ENCODE measurements at places on chromosomes 11 and 22.

DNA sequence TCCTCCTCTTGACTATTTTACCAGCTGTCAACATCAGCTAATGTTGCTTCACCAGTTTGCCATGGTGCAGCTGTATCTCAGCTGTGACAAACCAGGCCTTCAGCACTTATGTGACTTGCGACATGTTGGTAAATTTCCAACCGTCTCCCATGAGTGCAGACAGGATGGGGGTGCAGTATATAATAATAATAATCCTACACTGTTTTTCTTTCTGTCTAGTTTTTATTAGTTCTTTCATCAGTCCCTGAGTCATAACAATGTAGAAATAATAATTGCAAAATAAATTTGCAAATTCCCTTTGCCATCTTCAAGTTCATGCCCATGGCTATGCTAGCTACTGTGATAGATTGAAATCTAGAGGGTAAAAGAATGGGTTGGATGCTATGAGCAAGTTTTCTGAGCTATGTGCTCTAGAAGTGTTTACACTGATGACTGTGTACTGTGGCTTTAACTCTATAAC lies 4.9 kb downstream of the MMP13 start:
- no peak for DNase-seq

GRCh38 chr11:47399860-47400767 lies 8.3 kb upstream of the SLC39A13 start:
- DNase-seq: no peak

GRCh38 chr11:83037877-83038276 lies 33.8 kb downstream of the RAB30 start:
- DNase-seq: no peak

- DNase-seq: no peak
Observed at GRCh38 chr11:3093281-3094191, 36.3 kb upstream of the CARS1 start.

DNA sequence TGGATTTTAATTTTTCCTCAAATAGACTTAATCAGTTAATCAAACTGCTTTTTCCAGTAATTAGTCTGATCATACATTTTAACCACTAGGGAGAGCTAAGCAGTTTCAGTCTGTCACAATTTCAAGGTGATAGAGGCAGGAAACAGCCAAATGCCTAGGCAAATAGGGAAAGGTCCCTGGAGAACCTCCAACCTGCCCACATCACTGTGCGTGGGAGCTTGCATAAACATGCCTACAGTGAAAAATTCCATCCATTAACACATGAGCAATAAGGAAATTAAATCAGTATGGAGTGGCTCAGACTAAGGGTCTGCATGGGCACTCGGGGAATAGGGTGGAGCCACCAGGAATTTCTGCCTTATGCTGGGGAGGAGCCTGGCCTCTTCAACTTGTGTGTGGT lies 74.6 kb downstream of the AASDHPPT start:
- no peak for DNase-seq

GRCh38 chr11:57338142-57338541 lies at the start of gene P2RX3:
TSS of gene P2RX3 (plus strand) at chr11:57338352. CDS start at chr11:57338551, 199 bp downstream.
- no peak for DNase-seq

- no peak for DNase-seq
Observed at GRCh38 chr11:11396301-11397035, 43.4 kb upstream of the CSNK2A3 start.

DNA sequence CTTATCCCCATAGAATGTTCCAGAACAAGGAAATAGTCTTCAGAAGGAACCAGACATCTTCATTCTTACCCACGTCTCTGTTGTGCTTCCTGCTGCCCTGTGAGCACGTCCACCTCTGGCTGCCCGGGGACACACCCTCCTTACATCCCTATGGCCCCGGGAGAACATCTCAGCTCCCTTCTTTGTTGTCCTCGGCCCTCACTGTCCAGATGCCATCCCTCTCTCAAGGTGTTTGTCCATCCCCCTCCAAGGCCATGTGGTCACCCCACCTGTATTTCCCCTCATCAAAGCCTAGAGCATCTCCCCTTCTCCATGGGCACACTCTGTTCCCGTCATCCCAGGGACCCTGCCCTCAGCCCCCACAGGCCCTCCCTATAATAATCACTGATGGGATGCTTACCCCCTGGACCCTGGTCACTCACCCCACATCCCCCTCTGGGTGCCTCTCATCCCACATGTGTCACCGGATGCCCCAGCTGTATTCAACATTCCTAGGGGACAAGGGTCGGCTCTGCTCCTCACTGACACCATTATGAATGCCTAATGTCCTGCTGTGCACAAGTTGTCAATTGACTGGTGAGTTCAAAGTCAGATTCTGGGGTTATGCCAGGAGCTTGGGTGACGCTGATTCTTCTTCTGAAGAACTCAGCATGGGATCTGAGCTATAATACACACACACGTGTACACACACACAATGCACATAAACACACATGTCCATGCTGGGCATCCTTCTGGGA lies 28.8 kb downstream of the IGLL5 start:
- DNase-seq: no peak

GRCh38 chr11:133238027-133238426 lies 294.3 kb downstream of the OPCML start:
- DNase-seq: no peak

DNA sequence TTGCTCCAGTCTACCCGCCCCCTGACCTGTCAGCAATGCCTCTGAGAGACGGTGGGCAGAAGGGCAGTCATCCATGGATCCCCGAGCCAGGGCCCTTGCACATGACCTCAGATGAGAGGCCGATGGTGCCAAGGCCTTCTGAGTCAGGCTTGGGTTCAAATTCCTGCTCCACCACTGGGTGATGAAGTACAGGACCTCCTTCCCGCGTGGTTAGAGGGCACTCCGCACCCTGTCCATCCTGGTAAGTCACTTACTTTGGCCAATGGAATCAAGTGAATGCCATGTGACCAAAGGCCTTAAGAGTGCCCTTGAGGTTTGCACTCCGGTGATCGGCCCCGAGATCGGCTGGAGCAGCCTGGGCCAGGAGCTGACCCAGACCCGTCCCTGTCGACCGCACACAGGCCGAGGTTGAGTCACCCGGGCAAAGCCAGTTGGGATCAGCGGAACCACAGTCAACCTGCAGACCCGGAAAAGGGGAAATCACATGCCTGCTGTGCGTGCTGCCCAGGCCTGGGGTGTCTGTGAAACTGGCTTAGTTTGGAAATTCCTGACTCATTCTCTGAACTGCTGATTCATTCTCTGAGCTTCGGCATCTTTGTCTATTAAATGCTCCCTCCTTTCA lies 48.9 kb downstream of the RTL6 start:
- DNase-seq: no peak

All from NCI-H1105 treated with DMSO at 0.1 percent for 48 hours (cell line).